Activated naive CD4-positive, alpha-beta T cell treated with anti-CD3 and anti-CD28 coated beads, Interleukin-2, amount 50 U/mL, for 16 hours (primary cell): ENCODE measurements at places on chromosomes 7 and 10.

DNA sequence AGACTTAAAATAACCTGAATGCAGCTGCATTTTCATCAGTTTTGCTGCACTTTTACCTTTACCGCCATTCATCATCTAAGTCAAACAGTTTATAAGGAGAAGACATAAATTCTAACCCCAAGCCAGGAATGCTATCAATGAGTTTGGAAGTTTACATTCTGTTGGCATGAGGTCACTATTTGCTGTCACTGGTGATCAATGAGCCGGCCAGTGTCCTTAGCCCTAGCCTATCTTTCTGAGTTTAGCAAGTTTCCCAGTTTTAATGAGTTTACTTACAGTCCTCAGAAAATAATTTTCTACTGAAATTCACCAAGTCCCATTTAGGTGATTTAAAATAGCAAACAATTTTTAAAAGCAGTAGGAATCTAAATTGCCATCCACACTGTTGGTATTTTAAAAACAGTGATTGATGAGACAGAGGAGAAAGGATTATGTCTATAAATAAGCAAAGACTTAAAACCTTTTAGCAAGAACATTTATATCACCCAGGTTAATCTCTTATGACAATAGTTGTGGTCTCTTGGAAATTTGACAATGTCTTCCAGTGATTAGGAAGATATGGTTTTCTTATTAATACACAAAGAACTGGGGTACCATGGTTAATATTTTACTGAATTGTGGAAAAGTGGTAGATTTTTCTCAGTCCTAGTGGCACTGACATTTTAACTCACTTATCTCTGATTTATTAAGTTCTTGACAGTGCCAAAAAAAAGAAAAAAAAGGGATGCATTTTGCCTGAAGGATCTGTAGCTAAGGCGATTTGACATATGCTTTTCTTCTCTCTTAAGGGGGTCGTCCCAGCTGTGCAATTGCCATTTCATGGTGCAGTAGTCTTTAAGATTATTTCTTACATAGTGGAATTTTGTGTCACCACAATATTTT, 443.4 kb upstream of the ANKRD30A start:
- no peak for DNase-seq

DNA sequence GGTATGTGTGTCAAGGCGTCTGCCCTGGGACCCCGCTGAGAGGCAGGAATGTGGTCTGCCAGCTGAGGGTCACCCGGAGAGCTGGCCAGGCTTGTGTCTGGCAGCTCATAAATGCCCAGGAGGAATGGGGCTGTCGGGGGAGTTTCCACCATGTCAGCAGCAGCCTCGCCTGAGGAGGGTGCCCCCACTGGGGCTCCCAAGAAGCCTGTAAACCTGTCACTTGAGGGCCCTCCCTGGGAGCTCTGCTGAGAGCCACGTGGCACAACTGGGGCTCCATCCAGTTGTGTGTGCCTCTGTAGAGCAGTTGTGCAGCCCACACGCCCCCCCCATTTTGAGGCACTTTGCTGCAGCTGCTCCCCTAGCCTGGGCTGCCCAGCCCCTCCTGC, 70.6 kb downstream of the NEURL1 start:
- DNase-seq = no peak

DNA sequence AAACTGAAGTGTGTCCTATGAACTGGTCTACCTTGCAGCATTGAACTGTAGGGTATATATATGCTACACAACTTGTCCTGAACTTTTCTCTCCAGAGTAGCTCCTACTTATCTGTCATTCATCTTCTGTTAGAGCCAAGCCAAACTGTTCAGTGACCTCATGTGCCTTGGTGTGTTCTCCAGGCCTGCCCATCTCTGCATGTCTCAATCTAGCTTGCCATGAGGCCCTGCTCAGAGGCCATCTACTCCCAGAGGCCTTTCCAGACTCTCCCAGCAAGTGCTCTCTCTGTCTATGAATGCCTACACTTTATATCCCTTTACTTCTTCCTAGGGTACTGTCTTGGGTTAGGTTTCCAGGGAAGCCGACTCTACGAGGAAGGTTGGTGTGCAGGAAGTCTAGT, 99.8 kb upstream of the MTPN start:
- DNase-seq = no peak

DNA sequence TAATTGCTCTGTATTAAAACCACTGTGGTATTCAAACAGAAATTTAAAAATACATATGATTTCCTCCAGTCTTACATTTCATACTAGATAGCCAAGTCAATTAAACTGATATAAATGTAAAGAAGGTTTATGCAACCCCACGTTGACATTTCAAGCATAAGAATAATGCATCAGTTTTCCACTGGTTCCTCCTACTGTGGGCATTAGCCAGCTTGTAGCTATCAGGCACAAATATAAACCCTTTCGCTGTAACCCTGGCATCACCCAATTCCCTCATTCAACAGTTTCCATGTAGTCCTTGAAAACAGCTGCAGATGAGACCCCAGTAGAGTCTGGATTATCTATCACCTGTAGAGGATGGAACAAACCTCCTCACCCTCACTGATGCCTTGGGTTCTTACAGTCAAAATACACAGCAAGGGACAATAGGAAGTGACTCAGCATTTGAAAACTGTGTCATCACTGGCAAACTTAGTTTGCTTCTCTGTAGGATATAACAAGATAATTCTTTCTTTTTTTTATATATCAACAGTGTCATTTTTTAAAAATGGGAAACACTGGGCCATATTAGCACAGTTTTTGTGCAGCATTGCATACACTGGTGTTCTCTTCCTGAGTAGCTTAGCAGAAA, 113.0 kb downstream of the PDE1C start:
- DNase-seq = no peak

GRCh38 chr7:85074-85882, 107.1 kb upstream of the FAM20C start:
- DNase-seq = no peak

GRCh38 chr10:4549139-4549653, 276.8 kb upstream of the AKR1E2 start:
- no peak for DNase-seq
